Fibroblast of lung (primary cell): ENCODE measurements at places on chromosomes 2 and 18. TPM values are rescaled to one million over a fixed set of nuclear protein-coding genes. Genes with fewer than 3 reads are reported as not detected.
A peak's percentile ranks its signal among the peaks of the same experiment; 100 is the strongest.

Gene SDC1
- 17.5 and 56.8 TPM in 2 replicates for total RNA-seq

Gene SPAG16
- 36.0 and 36.8 TPM in 2 replicates for total RNA-seq

Gene RGPD4
- under 0.01 TPM in 1 of 2 replicates, not detected in the other for total RNA-seq

- peak; percentile 66 for DNase-seq
These were observed 420.6 kb downstream of the IRS1 start for GRCh38 chr2:226378753-226379705.

DNA sequence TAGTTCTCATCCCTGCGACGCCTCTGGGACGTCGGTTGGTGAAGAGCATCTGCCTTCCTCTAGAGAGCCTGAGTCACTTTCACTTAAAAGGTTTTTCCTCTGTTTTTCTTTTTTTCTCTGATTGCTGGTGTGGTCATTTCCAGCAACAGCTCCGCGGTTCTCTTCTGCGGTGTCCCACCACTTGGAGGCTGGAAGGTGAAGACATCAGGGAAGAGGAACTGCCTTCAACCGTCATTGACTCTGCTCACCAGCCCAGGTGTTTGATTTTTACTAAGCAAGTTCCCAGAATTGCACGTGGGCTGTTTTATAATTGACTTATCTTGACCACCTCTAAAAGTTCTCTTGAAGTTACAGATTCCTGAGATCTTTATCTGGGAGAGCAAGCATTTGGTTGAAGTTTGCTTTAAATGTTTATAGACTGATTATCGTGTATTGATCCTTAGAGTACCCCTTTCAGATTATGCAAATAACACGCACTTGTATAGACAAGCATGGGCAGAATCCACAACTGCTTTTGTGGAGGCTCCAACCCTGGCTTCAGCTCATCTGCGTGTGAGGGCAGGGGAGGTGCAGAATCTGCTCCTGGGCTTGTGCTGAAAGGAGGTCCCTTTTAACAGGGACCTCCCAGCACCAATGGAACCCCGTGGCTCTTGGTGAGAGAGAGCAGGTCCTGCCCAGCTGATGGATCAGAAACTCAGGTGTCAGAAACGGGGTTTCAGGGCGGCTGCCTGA, 3.5 kb downstream of the CTDP1 start:
- no peak for DNase-seq

- peak; percentile 53 for DNase-seq
These were observed 124.3 kb upstream of the FOSL2 start for GRCh38 chr2:28268386-28268785.

DNA sequence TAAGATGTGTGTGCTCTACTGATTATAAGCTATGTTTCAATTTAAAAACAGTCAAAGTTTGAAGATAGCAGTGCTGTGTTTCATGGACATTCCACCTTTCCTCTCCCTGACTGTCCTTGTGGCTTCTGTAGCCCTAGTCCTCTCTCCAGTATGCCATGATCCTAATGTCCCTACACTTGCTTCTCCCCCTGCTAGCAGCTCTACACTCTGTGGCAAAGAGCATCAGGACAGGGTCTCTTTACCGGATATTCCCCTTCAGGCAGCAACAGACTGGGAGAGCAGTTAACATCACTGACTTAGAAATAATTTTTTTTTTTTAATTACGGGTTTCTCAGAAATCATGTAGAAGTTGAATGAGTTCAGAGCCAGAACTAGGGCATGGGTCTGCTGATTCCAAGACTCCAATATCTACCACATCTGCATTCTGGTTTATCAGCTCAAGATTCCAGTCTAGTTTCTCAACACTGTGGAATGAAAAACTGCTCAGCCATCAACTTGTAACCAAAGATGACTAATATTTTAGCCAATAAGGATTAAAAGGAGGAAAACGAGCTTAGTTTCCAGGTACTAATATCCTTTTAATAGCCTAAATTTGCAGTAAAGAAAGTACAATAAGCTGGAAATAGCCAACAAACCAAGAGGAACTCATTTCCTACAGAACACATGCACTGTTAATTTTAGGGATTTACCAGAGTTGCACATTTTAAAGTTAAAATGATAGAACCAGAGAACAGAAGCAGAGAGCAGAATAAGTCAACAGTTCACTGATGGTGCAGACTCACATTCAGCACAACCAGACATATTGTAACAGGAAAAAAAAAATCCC, 45.2 kb downstream of the TMEM131 start:
- peak; percentile 79 for DNase-seq

DNA sequence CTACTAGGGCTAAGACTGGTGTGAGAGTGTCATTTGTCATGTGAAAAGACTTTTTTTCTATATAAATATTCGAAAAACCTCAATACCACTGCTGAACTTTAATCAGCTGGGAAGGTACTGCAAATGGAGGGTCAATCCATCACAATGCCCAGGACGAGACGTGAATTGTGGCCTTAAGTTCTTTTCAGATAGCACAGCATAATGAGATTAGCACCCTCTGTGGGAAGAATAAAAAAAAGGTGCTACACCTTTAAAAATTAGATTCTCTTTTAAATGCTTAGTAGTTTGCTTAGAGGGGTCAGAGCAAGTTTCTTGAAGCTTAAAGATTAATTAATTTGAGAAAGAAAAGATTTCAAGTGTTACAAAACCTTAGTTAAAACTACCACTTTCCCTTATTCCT, 5.6 kb downstream of the LRRTM1 start:
- DNase-seq, result no peak

DNA sequence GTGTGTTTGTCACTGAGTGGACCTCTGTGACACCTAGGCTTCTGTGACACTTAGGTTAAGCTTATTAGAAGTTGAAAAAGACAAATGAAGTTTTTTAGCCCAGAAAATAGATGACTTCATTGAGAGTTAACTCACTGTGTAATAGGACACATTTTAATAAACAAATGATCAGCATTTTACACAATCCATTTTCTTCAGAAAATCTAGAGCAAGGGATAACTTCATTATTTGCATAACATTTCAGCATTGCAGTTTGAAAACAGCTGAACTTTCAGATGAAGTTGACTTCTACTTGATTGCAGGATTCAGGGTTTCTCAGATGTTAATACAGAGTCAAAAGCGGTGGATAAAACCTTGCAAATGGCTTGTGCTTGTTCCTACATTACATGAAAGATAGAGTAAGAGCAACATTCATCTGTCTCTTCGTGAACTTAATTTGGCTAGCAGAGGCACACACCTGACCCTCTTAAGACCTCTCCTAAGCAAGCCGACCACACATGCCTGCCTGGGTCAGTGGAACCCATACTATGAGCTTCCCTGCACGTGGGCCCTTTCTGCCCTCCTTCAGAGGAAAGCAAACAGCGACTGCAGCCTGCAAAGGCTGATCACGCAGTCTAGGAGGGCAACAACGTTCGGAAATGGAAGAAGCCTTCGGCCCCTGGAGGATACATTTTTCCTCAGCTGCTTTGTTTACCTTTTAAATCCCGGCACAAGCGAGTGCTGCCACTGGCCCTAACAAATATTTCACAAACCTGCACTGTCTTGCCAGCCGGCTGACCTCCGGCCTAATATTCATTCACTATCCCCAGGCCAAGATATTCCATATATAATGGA, 16.6 kb downstream of the ITGB1BP1 start:
- DNase-seq, result no peak
